ENCODE measurements at places on chromosomes 13 and 19.

DNA sequence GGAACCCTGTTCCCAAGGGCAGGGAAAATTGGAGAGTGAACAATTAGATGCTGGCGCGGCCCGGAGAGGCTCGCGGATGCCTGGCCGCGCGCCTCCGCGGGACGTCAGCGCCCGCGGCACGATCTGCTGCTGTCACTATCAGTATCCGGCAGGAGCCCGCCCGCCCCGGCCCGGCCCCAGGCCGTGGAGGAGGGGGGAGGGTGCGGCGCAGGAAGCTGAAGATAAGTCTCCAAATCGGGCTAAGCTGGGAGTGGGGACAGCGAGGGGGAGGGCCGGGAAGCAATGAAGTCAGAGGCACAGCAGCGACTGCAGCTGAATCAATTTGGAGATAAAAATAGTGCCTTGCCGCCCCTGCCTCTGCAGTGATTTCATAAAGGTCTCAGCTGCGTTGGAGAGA lies 441.5 kb upstream of the KLF12 start:
- DNase-seq: peak; percentile 25

DNA sequence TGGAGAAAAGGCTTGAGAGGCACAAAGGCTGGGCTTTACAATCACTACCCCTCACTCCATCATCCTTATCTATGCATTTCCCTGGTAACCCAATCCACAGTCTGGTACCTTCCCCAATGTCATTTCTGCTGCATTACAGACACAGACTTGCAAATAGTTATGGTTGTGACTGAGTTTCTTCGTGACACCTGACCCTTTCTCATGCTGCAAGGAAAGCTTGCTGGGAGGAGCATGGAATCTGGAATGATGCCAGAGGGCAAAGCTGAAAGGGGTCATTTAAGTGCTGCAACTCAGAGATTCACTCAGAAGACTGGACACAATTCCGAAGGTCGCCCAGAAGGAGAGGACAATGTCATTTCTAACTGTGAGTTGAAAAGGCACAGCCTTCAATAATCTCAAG lies at the start of gene LGALS16:
Gene LGALS16, plus strand, starts transcription at position 301 of the 400 bp plus-strand sequence. Its CDS starts 49 bp downstream, at position 350.
- DNase-seq: no peak

DNA sequence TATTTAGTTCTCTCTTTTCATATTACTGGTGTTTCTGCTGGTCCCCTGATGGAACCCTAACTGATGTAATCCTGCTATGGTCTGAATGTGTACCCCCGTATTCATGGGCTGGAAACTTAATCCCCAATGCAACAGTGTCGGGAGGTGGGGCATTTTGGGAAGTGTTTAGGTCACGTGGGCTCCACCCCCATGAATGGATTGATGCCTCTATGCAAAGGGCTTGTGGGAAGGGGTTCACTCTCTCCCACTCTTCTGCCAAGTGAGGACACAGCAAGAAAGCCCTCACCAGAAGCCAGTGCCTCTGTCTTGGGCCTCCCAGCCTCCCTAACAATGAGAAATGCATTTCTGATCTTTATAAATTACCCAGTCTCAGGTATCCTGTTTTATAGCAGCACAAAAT lies 21.2 kb upstream of the UBAC2 start:
- DNase-seq: no peak

GRCh38 chr19:13835791-13836723 lies 40.8 kb downstream of the ZSWIM4 start:
- no peak for DNase-seq

DNA sequence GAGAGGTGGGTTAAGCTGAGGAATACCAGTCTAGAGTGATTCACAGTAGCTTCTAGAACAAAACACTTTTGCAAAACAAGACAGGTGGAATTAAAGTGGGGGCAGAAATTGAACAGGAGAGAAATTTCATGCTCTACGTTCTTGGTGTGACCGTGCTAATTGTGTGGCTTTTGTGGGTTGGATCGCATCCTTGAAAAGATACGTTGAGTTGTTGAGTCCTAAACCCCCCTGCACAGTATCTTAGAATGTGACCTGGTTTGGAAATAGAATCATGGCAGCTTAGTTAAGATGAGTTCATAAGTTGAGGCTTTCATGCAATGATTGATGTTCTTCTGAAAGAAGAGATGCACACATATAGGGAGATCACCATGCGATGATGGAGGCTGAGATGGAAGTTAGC lies 308.2 kb downstream of the ATP8A2 start:
- no peak for DNase-seq

- no peak for DNase-seq
These were observed 2.9 kb downstream of the CDC16 start for GRCh38 chr13:114237415-114238112.

- no peak for DNase-seq
These were observed 245.2 kb downstream of the DNAJC15 start for GRCh38 chr13:43268632-43269031.

DNA sequence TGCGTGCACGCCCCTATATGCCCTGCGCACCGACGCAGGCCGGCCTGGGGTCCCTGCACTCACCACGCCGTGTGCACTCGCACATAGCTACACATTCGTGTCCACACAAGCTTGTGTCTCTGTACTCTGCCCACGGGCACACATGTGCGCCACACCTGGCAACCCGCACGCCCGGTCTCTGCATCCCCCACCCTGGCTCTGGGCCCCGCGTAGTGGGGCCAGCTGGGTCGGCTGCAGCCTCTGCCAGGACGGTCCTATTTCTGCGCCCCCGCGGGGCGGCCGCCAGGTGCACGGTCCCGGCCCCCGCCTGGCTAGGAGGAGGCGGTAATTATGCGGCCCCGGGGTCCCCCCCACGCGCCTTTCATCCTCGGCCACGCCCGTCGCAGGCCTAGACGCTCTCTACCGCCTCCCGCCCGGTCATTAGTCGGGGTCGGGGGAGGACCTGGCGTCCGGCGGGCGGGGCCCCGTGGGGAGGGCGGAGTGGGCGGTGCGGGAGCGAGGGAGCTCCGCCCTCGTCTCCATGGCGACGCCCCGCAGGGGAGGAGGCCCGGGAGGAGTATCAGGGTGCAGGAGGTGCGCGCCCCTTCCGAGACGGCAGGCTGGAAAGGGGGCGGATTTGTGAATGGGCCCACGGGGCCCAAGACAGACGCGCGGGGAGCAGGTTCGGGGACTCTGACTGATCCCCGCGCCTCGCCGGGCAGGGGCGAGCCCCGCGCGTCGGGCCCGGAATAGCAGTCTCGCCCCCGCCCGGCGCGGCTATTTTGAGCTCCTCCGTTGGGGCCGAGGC lies 2.8 kb upstream of the CIRBP start:
- DNase-seq: peak; percentile 88

- DNase-seq: no peak
These were observed 748.6 kb upstream of the SPRY2 start for GRCh38 chr13:81089371-81090157.

DNA sequence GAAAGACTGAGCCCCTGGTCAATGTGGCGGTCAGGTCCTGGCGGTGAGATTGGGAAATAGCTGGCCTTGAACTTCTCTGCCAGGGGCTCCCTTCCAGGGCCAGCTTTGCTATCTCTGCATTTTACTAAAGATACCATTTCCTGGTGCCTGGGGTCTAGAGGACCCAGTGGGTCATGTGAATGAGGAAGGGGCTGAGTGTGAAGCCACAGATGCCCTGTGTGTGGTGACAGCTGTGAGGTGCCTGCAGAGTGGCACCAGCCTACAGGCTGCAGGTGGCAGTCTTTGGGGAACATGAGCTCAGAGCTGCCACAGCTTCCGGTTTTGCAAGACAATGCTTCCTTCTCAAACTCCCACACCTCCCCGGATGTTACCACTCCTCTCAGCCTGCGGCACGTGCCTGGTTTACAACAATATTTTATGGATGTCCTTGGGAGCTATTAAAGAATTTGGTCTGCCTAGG lies 5.2 kb upstream of the MLNR start:
- no peak for DNase-seq

DNA sequence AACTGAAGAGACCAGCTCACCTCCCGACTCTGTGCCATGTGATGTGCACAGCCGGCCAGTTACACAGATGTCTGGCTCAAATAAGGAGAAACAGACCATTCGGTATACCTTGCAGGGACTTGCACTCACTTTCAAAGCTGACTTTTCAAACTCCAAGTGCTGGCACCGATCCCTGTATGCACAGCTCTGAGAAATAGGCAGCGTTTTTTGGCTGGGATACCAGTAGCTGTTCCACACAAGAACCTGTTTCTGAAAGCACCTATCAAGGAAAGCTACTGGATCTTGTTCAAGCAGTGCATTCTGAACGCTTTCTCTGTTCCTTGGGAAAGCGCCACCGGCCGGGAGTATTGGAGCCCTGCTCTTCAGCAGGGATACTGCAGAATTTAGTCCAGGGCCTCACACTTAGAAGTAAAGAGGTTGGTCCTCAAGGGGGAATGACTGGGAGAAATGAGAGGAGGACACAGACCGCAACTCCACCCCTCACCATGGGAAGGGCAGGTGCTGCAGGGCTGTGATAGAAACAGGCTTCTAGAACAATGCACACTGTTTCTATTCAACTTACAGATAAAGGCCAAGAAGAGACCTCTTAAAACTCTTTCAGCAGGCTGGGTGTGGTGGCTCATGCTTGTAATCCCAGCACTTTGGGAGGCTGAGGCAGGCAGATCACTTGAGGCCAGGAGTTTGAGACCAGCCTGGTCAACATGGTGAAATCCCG lies 53.6 kb upstream of the PABPC3 start:
- DNase-seq: no peak

DNA sequence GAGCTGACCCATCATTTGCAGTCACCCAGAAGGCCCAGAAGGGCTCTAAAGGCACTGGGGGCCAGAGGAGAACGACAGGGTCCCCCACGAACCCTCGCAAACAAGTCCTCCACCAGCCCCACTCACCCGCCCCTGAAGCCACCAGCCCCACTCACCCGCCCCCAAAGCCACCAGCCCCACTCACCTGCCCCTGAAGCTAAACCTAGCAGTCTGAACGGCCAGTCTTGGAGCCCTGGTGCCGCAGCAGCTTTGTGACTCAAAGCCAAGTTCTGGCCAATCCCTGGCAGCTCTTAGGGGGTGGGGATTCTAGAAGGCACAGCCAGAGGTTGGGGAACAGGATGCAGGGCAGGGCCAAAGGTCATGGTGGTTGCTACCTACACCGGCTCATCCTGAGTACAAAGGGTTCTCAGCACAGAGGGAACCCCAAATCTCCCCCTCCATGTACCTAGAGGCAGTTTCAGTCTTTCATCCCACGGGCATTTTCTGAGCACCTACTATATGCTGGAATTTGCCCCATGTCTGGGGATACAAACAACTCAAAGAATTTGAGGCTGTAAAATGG lies at the start of gene IQCN:
Gene IQCN, minus strand, starts transcription at position 234 of the 562 bp plus-strand sequence. CDS start 4,974 bp downstream, outside the sequence.
- no peak for DNase-seq

DNA sequence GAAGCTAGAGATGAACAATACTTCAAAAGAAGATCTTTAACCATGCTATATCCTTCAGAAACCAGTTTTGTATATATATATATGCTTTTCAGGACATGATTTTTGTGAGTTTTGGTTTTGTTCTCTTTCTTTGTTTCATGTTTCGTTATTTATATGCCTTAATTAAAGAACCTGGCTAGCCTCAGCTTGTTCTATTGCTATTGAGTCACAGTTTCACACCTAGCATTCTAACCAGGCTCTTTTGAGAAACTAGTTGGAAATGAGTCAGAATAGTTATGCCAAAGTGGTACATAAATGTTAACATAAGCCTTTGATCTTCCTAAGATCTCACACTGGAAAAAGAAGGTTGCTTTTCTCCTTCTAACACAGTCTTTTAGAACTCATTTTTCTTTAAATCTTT lies 1925.2 kb downstream of the OLFM4 start:
- no peak for DNase-seq

GRCh38 chr13:59607780-59608233 lies 555.9 kb downstream of the DIAPH3 start:
- DNase-seq: no peak

DNA sequence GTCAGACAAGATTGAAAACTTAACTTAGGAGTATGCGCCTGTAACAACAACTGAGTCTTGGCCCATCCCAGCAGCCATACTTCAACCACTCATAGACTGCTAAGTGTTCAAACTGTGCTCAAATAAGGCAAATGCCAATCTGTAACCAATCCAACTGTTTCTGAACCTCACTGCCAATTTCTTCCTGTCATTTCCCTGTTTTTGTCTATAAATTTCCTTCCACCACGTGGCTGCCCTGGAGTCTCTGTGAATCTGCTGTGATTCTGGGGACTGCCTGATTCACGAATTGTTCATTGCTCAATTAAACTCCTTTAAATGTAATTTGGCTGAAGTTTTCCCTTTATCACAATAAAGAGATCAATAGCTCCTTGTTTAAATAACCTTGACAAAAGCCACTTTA lies 50.8 kb upstream of the FREM2 start:
- no peak for DNase-seq

DNA sequence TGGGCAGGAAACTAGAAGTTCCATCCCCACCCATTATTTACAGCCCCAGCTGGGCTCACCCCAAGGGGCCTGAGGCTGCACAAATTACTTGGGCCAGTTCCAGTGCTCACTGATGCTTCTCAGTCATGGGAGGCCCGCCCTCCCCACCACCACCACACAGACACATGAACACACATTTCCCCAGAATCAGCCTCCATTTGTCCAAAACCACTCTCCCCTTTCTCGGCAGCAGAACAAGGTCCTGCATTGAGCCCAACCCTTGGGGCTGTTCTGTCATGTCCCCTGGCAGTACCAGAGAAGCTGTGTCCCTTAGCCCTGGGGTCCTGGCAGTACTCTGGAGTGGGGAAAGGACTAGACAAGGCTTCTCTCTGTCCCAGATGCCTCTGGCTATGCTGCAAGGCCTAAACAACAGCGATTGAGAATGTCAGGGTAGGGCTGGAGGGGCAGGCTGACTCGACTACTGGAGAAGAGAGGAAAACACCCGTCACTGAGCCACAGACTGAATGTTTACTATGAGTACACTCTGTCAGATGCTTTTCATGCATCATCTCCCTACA lies 21.8 kb downstream of the SAMD4B start:
- DNase-seq: no peak

DNA sequence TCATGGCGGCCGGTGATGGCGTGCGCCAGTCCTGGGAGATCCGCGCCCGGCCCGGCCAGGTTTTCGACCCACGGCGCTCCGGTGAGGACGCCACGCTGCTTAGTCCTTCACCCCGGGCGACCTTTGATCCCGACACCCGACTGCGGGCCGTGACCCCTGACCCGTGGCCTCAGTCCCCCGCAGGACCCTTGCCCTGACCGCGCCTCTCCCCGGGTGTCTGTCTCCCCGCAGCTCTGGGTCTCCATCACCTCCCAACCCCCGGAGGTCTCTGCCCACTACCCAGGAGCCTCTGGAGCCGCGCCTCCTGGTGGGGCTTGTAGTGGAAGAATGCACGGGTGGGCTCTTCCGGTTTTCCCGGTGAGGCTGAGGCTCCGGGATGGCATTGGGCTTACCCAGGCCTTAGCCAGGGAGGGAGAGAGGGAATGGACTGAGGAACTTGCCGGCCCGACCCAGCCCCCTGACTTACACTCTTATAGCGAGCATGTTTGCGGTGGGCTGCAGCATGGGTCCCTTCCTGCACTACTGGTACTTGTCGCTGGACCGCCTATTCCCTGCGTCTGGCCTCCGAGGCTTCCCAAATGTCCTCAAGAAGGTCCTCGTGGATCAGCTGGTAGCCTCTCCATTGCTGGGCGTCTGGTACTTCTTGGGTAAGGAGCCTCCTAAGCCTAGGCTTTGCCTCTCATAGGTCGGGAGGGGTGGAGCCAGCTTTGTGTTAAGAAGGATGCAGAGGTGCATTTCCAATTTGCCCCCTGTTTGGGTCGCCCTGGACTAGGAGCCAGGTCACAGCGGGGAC lies 566 bp downstream of the MPV17L2 start:
- DNase-seq: no peak
